ENCODE measurements at places on chromosomes 16 and 17. TPM values are rescaled to one million over a fixed set of nuclear protein-coding genes. Genes with fewer than 3 reads are reported as not detected.

DNA sequence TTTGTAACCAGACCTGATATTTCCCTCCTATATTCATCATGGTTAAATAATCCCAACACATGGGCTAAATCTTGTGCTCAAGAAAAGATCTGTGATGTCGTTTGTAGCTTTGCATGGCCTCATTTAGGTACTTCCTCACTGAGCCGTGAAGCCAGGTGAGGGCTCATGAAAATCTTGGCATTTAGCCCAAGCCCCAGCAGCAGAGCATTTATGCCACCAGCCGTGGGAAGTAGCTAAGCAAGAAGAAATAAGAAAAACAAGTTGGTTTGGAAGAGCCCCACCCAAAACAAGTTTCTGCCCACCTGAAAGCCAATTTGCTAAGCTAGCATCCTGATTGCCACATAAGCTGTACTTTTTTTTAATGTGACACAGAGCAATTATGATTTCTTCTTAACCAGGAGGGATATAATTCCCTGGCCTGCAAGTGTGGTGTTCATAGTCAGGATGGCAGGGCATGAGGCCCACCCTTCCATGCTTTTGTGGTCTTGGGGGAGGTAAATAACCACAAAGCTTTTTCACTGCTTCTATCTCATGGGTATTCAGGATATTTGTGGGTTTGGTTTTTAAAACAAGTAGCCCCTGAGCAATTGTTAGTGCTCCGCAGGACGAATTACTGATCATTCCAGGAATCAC lies 10.5 kb downstream of the TMIGD1 start:
- H3K4me3 ChIP-seq = peak overlapping the region; percentile 40
- peak overlapping the region; percentile 14 for H3K27ac ChIP-seq
- no peaks in the 10 kb centered on the region for H3K36me3 ChIP-seq
- no peak for DNase-seq

- no peak for DNase-seq
- H3K27ac ChIP-seq = no peak overlapping the region
- H3K4me3 ChIP-seq = no peak overlapping the region
- no peaks in the 10 kb centered on the region for H3K36me3 ChIP-seq
Measured at GRCh38 chr16:70611224-70611598, 35.1 kb upstream of the IL34 start.

GRCh38 chr17:6661464-6661848 lies 9.9 kb downstream of the C17orf100 start:
- peaks cover 57% of the 10 kb centered on the region for H3K27me3 ChIP-seq
- H3K27ac ChIP-seq = no peak overlapping the region
- no peaks in the 10 kb centered on the region for H3K36me3 ChIP-seq
- no peak overlapping the region for H3K4me3 ChIP-seq
- peaks cover 15% of the 10 kb centered on the region for H3K4me1 ChIP-seq

- no peak overlapping the region for H3K4me3 ChIP-seq
- no peaks in the 10 kb centered on the region for H3K4me1 ChIP-seq
- no peaks in the 10 kb centered on the region for H3K36me3 ChIP-seq
- H3K27ac ChIP-seq = no peak overlapping the region
- no peaks in the 10 kb centered on the region for H3K27me3 ChIP-seq
Measured at GRCh38 chr16:6993544-6993943, 339.1 kb upstream of the RBFOX1 start.

GRCh38 chr17:41511116-41511515 lies 5.7 kb upstream of the KRT13 start:
- H3K27ac ChIP-seq = no peak overlapping the region
- DNase-seq = no peak
- peaks cover 1% of the 10 kb centered on the region for H3K27me3 ChIP-seq
- no peaks in the 10 kb centered on the region for H3K36me3 ChIP-seq
- H3K4me1 ChIP-seq = no peaks in the 10 kb centered on the region
- H3K4me3 ChIP-seq = no peak overlapping the region

DNA sequence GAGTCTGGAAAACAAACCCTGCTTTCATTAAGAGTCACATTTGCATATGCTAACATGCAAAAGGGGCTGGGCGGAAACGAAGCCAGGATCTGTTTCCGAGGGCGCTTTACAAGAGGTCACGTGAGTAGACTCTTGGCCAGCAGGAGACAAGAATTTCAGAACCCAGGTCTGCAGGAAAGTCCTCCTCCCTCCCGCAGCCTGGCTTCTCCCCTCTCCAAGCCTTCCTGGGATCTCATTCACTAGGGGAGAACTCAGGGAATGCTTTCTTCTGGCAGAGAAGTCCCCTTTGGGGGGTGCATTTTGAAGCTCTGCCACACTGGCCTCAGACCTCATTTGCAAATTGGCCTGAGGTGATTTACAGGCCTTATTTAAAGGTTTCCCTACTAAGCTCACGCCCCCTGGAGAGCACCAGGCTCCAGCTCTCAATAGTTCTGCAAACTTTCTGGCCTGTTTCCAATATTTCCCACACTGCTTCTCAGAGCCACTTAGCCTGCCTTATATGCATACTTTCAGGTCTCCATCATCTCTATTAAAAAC lies 57.2 kb upstream of the CACNG5 start:
- no peak overlapping the region for H3K4me3 ChIP-seq
- no peak overlapping the region for H3K27ac ChIP-seq
- no peak for DNase-seq
- H3K4me1 ChIP-seq = no peaks in the 10 kb centered on the region

DNA sequence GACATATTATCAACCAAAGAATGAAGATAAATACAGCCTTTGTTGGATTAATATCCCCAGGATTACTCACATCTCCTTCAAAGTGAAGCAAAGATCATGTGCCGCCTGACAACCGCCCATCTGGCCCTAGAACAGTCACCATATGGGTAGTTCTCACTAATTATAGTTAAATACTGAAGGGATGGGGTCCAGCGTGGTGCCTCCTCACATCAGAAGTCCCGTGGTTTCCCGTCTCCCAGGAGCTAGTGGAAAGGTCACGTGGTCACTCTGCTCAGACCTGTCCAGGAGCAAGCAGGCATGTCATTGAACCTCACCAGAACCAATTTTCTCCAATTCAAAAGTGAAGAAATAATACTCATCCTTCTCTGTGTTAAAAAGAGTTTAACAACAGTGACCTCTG lies 434.5 kb downstream of the SHISA9 start:
- no peak overlapping the region for H3K27ac ChIP-seq
- no peaks in the 10 kb centered on the region for H3K27me3 ChIP-seq
- H3K4me3 ChIP-seq = no peak overlapping the region

- peak within 1 kb of the TSS; percentile 72 for H3K27ac ChIP-seq
- DNase-seq = peak; percentile 97
Measured at GRCh38 chr16:90077240-90077756, at the start of gene PRDM7. Gene PRDM7, minus strand, starts transcription at chr16:90077331. Its CDS starts 1,421 bp downstream, at chr16:90075910.

GRCh38 chr16:81451753-81452680 lies 7.4 kb downstream of the CMIP start:
- H3K4me3 ChIP-seq = peak overlapping the region; percentile 40
- H3K27ac ChIP-seq = peak overlapping the region; percentile 73
- no peak for DNase-seq
- peaks cover 6% of the 10 kb centered on the region for H3K36me3 ChIP-seq
- H3K4me1 ChIP-seq = peaks cover 57% of the 10 kb centered on the region

GRCh38 chr16:9235867-9236266 lies 144.4 kb downstream of the HAPSTR1 start:
- H3K27me3 ChIP-seq = peaks cover 16% of the 10 kb centered on the region
- no peak overlapping the region for H3K4me3 ChIP-seq
- no peak overlapping the region for H3K27ac ChIP-seq
- H3K36me3 ChIP-seq = peaks cover 5% of the 10 kb centered on the region
- DNase-seq = no peak

GRCh38 chr17:45231481-45232116 lies 9.9 kb downstream of the FMNL1 start:
- H3K4me3 ChIP-seq = peak overlapping the region; percentile 0
- peak; percentile 64 for DNase-seq
- H3K27me3 ChIP-seq = no peaks in the 10 kb centered on the region
- peaks cover 68% of the 10 kb centered on the region for H3K4me1 ChIP-seq
- H3K36me3 ChIP-seq = peaks cover 10% of the 10 kb centered on the region
- H3K27ac ChIP-seq = peak overlapping the region; percentile 100

The KLHL10 gene
- total RNA-seq = not detected

The C16orf92 gene
- not detected for total RNA-seq

The C17orf50 gene
- not detected for total RNA-seq

The ZSCAN10 gene
- 0.22 TPM for total RNA-seq

The DHRS13 gene
- 26.1 TPM for total RNA-seq

All from natural killer cell treated with Interleukin-12 subunit alpha and Interleukin-12 subunit beta and Interleukin-15 and Interleukin-18, amount 100 ng/mL, for 72 hours (primary cell).